Cardiac muscle cell (in vitro differentiated cells and primary cell): ENCODE measurements at places on chromosomes 6 and 20. TPM values are rescaled to one million over a fixed set of nuclear protein-coding genes. Genes with fewer than 3 reads are reported as not detected.

Gene TRIM31
- total RNA-seq = not detected in 2 replicates

Gene FRS3
- total RNA-seq = 24.7 and 25.9 TPM in 2 replicates

Gene E2F1
- total RNA-seq = 21.2 and 34.6 TPM in 2 replicates

Gene PPARD
- 17.1 and 21.7 TPM in 2 replicates for total RNA-seq

Gene NRSN1
- not detected in 2 replicates for total RNA-seq

Gene SLC22A1
- 0.11 and 0.42 TPM in 2 replicates for total RNA-seq

Gene GNMT
- total RNA-seq = 0.21 and 0.25 TPM in 2 replicates

Gene CTAGE9
- not detected in 2 replicates for total RNA-seq

Gene PARD6B
- total RNA-seq = 15.5 and 20.0 TPM in 2 replicates

Gene CLDN20
- total RNA-seq = not detected in 2 replicates

Gene FERMT1
- 9.3 and 15.2 TPM in 2 replicates for total RNA-seq

Gene GGTLC1
- total RNA-seq = not detected in 2 replicates

Gene CASS4
- 0.07 and 0.12 TPM in 2 replicates for total RNA-seq
